SIG-M5 (cell line): ENCODE measurements at places on chromosomes 5 and 9.
A peak's percentile ranks its signal among the peaks of the same experiment; 100 is the strongest.

DNA sequence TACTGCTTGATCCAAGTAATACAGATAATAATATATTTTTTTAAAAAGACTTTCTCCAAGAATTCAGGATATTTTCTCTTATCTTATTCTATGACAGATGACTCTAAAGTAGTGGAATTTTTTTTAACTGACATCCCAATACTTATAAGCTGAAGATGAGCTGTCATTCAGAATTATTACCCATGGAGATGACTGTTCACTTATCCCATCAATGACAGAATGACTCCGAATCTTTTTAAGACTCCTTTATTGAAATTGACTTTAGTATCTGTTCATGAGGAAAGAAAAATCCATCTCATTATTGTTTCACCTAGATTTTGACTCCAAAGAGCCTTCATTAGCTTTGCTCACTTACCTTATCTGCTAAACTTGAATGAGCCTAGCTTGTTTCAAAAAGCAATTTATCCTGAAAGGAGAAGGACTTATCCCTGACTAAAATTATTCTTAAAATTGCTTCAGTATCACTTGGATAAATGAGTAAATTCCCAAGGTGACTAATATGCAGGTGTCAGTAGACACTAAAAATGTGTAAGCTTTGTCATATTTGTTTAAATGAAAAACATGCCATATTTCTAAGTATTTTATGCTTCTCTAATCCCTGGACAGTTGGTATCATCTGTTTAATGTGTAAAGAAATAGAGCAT lies 146.9 kb downstream of the PLCXD3 start:
- DNase-seq = no peak

GRCh38 chr5:149731617-149732323 lies 1.7 kb downstream of the PPARGC1B start:
- DNase-seq = peak; percentile 45

- no peak for DNase-seq
These were observed 189.2 kb downstream of the NDUFS4 start for GRCh38 chr5:53749621-53750020.

DNA sequence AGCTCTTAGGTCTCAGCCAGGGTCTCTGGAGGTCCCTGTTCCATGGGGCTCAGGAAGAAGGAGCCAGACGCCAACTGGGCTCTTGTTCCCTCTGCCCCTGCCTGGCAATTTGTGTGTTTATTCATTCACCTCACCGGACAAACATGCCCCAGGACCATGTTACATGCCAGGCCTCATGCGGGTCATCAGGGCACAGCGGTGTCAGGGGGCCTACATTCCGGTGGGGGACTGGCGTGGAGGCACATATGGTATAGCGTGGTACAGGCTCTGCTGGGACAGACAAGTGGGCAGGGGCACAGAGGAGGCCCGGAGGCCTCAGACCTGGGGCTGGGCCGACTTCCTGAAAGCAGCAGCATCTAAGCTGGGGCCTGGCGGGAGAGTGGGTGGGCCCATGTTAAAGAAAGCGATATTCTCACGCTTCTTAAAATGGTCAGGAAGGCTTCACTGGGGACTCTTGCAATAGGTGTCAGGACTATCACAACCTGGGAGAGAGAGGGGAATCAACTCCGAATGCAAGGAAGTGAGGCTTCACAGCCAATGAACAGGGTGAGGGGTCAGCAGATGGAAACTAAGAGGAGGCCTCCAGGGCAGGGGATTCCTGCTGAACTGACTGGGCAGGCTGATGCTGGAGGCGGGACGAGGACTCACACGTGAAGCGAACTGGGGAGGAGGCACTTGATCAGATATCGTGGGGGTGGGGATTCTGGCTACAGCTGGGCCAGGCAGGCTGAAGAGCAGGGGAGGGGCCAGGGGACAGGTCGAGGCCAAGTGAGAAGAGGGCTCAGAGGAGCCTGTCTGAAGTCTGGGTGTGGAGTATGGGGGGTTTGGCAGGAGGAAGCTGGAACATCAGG lies 41.9 kb downstream of the NCS1 start:
- DNase-seq = no peak
